ENCODE measurements at places on chromosomes 7 and 10. TPM values are rescaled to one million over a fixed set of nuclear protein-coding genes. Genes with fewer than 3 reads are reported as not detected.

DNA sequence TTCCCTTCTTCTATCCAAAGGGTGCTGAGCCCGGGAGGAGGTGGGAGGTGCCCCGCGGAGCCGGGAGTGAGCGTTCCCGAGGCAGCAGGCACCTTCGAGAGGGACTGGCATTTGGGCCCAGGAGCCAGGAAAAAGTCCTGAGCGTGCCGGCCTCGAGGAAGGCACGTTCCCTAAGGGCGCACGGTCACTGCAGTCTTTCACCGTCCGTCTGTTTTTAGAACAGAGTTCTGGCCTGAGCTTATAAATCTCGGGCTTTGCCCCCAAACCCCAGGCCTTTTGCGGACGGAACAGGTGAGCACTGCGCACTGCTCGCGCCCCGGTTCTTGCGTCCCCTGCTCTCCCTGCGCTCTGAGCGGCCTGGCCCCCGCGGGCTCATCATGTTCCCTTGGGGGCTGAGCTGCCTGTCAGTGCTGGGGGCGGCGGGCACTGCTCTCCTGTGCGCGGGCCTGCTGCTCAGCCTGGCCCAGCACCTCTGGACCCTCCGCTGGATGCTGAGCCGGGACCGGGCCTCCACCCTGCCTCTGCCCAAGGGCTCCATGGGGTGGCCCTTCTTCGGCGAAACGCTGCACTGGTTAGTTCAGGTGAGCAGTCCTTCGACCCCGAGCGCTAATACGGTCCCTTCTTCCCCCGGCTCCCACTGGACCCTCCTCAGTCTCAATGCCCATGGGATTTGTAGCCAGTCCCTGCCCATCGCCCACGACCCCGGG is 442 bp downstream of the CYP26C1 start:
- DNase-seq = no peak

GRCh38 chr10:5684971-5685763 is 529 bp downstream of the TASOR2 start:
- DNase-seq = peak; percentile 79

DNA sequence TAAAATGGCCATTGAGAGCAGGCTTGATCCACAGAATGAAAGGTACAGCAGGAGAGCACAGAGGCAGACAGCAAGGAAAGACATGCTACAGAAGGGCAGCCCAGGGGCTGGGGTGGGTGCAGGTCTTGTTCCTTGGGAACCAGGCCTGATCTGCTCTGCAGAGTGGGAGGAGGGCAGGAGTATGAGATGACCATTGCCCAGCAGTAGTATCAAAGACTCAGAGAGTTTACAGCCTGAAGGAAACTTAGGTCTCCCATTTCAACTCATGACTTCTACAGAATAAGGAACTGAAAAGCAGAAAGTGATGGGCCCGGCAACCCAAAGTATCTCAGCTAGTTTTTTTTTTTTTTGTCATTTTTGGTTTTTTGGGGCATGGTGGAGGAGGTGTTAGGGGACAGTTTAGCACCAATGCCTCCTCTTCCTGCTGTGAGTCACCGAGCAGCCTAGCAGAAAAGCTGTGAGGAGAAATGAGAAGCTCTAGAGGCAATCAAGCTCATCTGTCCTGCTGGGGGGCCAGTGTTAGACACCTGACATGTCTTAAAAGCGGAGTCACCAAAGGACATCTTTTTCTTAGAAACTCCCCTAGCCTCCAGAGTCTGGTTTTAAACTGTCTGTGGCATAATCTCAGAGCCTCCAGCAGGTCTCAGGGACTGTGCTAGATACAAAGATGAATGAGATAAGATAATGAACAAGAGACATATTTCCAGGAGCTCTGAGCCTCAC is 34.3 kb upstream of the HERPUD2 start:
- no peak for DNase-seq

- DNase-seq = no peak
These were observed 19.0 kb downstream of the NUDCD3 start for GRCh38 chr7:44471436-44471835.

GRCh38 chr7:142939226-142939910 is at the start of gene LLCFC1:
TSS of gene LLCFC1 (plus strand) at chr7:142939484. CDS start at chr7:142939622, 138 bp downstream.
- no peak for DNase-seq

Gene ASB10
- not detected for total RNA-seq

GRCh38 chr10:46050941-46051623 is 5.0 kb upstream of the MSMB start:
- no peak for DNase-seq

GRCh38 chr7:69537691-69538090 is 60.6 kb upstream of the AUTS2 start:
- no peak for DNase-seq

DNA sequence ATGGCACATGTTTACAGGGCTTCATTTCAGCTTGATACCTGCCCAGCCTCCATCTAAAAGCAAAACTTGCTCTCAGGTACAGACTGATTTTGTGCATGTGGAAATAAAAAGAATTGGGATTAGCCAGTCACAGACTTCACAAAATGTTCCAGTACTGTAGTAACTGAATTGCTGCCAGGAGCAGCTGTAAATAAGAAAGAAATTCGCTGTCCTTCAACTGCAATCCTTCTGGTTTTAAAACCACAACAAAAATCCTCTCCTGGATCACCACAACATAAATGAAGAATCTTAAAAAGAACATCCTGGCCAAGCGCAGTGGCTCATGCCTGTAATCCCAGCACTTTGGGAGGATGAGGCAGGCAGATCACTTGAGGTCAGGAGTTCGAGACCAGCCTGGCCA is 3.9 kb upstream of the MIOS start:
- no peak for DNase-seq

Gene ANKRD2
- total RNA-seq = 0.75 TPM

Gene PRKCQ
- 2.2 TPM for total RNA-seq

Gene FOXP2
- 88.0 TPM for total RNA-seq

Gene CYP26C1
- 0.09 TPM for total RNA-seq

Gene INHBA
- total RNA-seq = 0.28 TPM

Gene SPDYE5
- total RNA-seq = not detected

Gene FAM180A
- total RNA-seq = 1.3 TPM

DNA sequence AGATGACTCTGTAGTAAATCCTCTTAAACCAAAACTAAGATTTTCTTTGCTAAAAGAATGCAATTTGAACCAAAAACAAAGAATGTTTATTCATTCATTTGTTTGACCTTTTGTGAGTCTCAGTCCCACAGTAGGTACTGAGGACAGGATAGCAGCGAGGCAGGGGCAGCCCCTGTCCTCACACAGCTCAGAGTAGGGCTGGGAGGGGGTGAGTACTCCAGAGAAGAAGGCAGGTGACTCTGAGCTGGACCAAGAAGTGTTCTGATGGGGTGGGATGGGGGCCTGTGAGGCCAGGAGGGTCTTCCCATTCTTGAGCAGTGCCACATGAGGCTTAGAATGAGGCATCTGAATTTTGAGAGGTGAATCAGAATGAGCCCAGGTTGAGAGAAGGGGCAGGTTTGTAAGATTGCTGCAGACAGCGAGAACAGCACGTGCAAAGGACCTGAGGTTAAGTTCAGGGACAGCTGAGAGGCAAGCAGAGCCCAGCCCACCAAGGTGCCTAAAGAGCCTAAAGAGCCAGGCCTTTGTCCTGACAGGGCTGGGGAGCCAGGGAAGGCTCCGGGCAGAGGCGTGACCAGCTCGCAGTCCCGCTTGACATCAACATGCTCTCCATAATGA is 56.9 kb upstream of the CHST15 start:
- no peak for DNase-seq

DNA sequence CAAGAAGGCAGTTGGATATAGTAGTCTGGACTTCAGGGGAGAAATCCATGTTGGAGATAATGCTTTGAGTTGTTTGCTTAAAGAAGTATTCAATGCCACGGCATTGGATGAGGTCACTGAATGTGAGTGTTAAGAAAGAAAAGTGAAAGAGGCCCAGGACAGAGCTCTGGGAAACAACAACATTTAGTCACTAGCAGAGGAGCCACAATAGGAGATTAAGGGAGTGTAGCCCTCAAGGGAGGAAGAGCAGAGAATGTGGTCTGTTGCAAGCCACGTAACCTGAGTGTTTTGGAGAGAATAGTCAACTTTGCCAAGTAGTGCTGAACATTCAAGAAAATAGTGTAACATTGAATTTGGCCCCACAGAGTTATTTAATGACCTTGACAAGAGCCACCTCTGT is 114.7 kb downstream of the MYO3A start:
- DNase-seq = no peak

- no peak for DNase-seq
These were observed 64.5 kb upstream of the MPP7 start for GRCh38 chr10:28367413-28367812.

GRCh38 chr10:45421221-45422097 is 47.4 kb downstream of the ALOX5 start:
- DNase-seq = peak; percentile 16

DNA sequence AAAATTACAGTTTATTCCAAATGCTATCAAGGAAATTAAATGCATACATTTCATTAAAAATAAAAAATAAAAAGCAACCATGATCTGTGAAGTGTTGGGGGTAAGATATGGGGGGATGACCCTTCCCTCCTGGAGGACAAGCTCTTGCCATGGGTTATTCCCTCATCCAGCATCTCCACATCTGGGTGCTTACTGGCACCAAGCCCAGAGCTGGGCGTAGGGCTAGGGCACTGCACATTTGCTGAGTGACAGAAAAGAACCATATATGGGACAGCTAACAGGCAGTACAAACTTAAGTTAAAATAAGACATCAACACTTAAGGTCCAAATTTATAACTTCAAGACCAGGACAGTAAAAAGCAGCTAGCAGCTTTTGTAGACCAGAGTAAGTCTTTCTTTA is 10.2 kb downstream of the CCDC6 start:
- peak; percentile 73 for DNase-seq
